ENCODE measurements at places on chromosomes 16 and 17. TPM values are rescaled to one million over a fixed set of nuclear protein-coding genes. Genes with fewer than 3 reads are reported as not detected.

The BRD7 gene
- 26.1 TPM for total RNA-seq

The TBC1D3G gene
- not detected for total RNA-seq

The SMIM36 gene
- not detected for total RNA-seq

The HS3ST6 gene
- not detected for total RNA-seq

The CTF1 gene
- 6.1 TPM for total RNA-seq

The PRSS27 gene
- total RNA-seq, result 0.58 TPM

The TPSD1 gene
- total RNA-seq, result not detected

The CIBAR2 gene
- not detected for total RNA-seq
